ENCODE measurements at places on chromosomes 7 and 10.

GRCh38 chr10:131181456-131181855 lies 130.1 kb downstream of the TCERG1L start:
- DNase-seq: no peak

GRCh38 chr10:132375116-132375794 lies 21.7 kb upstream of the PWWP2B start:
- DNase-seq: no peak

DNA sequence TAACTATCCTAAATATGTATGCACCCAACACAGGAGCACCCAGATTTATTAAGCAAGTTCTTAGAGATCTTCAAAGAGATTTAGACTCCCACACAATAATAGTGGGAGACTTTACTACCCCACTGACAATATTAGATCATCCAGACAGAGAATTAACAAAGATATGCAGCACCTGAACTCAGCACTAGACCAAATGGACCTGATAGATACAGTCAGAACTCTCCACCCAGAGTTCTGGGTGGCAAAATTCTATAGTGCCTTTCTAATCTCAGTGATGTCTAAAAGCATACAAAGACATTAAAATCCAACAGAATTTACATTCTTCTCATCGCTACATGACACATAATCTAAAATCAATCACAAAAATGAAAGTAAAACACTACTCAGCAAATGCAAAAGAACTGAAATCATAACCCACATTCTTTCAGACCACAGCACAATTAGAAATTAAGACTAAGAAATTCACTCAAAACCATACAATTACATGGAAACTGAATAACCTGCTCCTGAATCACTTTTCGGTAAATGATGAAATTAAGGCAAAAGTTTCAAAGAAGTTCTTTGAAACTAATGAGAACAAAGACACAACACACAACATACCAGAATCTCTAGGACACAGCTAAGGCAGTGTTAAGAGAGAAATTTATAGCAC lies 183.2 kb downstream of the AGMO start:
- no peak for DNase-seq

DNA sequence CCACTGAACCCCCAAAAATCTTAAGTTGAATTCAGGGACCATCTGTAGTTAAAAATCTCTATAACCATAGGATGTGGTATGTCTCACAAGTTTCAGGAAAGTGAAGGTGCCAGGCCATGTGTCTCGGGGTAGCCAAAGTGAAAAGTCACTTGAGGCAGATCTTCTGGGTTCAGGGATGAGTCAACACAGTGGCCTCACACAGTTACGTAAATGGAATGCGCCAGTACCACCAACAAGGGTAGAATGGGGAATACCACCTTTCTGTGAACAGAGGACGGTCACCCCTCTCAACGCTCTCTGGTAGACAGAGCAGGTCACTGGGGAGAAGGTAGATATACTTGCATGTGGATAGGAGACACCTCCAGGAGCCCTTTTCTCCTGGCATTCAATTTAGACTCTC lies 71.4 kb downstream of the ELMO1 start:
- DNase-seq: no peak

- peak; percentile 27 for DNase-seq
Observed at GRCh38 chr10:14173706-14174594, 156.8 kb downstream of the FRMD4A start.

DNA sequence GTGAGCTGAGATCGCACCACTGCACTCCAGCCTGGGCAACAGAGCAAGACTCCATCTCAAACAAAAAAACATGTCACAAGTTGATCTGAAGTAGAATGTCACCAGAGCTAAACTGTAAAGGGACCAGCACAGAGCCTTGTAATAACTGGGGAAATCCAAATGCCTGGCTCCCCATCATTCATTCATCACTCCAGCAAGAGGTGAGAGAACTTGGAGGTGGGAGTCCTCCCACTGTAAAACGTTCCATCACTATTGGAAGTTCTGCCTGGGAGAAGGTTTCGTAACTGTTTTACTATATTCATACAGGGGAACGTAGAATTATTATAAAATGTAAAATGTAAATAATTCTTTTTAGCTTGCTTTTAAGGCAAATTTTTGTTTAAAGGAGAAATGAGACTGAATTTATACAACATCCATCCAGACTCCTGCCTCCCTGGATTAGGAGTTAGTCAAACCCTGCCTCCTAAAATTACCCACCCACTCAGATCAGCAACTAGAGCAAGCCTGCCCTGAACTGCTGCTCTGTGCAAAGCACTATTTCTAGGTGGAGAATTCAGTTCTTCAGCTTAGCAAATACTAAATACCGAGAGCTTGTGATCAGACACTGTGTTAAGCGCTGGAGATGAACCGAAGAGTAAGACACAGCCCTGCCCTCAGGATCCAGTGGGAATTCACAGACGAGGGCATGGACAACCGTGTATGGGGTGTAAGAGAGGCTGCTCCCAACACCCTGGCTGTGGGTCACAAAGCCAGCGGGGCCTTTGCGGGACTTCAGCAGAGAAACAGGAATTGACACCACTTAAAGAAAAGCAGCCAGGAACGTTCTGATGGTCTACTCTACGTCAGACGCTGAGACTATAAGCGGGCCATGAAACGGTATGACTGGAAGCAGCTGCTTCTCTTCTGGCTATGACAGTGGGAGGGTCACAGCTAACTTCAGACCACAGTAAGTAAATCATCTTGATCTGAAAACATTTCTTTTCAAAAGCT lies 208.3 kb downstream of the ZMYND11 start:
- DNase-seq: no peak

DNA sequence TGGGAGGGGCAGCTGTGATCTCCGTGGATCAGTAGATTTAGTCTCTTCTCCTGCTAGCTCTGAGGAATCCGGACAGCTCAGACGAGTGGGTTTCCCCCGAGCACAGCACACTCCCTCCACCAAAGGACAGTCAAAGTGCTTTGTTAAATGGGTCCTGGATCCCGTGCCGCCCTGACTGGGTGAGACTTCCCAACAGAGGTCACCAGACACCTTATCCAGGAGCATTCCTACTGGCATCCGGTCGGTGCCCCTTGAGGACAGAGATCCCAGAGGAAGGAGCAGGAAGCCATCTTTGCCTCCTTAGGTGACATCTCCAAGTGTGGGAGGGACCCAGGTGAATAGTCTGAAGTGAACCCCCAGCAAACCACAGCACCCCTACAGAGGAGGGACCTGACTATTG lies 1148.9 kb downstream of the CNTNAP2 start:
- DNase-seq: no peak

GRCh38 chr7:94410413-94411187 lies 15.9 kb downstream of the COL1A2 start:
- DNase-seq: no peak

DNA sequence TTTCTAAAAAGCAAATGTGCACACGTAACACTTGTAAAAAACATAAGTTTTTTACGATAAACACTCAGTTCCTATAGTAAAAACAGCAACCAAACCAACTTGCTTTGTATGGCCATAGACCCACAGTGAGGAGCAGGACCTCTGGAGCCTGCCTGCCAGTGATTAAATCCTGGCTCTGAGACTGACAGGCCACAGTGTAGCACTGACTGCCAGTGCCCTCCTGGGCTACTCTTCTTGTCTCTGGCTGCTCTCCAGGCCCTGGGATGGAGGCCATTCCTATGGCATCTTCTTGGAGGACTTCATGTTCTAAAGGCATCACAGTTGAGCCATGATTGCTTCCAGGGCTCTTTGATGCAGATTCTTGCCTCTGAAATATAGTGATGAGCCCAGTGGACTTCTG lies 22.7 kb upstream of the TMEM254 start:
- DNase-seq: no peak

DNA sequence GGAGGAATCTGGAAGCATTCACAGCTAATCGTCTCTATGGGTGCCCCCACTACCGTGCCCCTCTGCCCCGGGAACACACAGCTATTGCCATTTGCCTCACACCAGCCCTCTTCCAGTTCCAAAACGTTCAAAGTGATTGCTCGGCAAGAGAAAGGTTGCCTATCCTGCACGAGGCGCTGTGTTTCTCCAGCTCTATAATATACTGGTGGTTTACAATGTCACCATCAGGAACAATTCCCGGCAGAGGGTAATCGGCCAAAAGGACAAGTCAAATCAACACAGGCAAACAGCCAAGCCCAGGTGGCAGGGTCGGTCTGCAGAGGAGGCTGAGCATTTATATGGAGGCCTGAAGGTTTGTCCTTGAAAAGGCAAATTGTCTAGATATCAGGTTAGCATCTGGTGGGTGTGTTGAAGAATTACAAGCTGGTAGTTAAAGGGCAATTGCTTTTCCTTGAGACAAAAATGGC lies 29.2 kb upstream of the TNS3 start:
- no peak for DNase-seq

GRCh38 chr7:123120286-123120685 lies 79.5 kb downstream of the SLC13A1 start:
- DNase-seq: no peak

GRCh38 chr10:102421757-102422512 lies 1.3 kb downstream of the FBXL15 start:
- DNase-seq: no peak

DNA sequence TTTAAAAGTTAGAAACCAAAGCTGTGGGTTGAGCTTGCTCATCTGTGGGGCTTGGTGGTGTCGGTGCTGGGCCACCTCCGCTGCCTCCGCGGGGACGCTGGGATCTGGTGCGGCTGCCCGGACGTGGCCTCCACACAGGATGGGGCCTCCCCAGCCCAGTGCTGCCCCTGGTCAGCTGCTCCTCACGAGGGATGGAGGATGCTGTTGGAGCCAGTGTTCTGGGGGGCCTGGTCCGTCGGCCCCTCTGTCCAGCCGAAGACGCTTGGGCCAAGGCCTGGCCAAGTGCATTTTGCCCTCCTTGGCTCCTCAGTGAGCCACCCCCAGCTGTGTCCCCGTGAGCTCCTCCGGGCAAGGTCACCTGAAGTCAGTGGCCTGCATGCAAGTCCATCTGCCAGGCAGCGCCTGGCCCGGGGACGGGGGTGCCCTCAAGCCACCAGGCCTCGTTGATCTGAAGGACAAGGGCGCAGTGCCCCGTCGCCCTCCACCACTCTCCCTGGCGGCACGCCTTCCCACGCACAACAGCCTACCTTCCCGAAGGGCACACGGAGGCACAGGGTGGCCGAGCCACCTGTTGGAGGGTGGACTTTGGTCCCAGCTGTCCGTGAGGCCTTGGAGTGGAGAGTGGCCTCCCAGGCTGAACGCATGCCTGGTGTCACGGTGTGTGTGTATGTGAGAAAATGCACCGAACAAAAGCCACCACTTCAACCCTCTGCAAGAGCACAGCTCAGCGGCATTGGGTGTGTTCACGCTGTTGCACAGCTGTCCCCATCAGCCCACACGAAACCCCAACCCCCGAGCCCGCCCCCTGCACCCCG lies 27.3 kb downstream of the KNDC1 start:
- no peak for DNase-seq

DNA sequence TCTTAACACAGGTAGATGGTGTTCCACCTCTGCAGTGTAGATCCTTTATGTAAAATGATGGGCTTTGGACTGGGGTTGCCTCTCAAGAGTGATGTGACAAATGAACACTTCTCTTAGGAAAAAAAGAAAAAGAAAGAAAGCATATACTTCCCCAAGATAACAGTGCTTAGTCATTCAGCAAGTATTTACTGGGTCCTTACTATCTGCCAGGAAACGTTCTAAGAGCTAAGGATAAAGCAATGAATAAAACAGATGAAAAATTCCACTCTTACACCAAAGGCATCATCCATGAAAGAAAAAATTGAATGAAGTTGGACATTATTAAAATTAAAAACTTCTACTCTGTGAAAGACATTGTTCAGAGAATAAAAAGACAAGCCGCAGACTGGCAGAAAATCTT lies 177.3 kb downstream of the C7orf25 start:
- DNase-seq: no peak

DNA sequence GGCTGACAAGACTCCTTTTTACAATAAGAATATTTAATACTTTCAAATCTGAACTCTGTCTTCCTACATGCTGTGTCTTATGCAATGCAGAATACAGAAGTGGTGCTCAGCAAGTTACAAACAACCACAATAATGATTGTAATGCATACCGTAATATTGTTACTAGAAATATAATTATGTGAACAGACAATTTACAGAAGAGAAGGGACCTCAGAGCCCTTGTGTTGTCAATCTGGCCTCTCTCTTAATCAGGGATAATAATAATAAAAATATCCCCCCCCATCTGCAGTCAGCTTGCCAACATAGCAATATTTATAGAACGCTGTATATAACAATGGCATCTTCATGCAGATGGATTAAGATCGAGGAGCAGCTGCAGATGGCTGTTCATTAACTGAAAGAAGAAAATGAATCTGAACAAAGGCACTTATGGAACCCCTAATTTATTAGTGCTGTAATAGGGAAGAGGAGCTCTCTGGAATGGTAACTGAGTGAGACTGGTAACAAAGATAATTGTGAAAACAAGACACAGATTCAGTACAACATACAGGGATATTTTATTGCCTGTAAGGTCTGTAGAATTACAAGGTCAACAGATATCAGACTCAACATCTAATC lies 106.3 kb downstream of the TMEM26 start:
- no peak for DNase-seq

GRCh38 chr10:132884041-132884440 lies 58.3 kb downstream of the CFAP46 start:
- no peak for DNase-seq

DNA sequence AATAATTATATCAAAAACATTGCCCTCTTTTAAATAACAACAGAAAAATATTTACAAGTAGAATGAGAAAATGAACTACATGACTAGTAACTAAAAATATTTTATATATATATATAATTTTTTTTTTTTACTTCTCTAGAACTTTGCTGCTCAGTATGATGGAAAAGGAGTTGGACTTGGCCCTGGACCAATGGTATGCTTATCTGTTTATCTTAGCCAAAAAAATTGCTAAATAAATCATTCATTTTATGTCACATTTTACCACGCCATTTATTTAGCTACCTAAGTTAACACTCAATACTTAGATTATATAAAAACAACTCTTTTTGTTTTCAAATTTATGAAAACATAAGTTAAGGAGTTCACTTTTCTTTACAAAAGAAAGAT lies 6.7 kb downstream of the COL1A2 start:
- no peak for DNase-seq

DNA sequence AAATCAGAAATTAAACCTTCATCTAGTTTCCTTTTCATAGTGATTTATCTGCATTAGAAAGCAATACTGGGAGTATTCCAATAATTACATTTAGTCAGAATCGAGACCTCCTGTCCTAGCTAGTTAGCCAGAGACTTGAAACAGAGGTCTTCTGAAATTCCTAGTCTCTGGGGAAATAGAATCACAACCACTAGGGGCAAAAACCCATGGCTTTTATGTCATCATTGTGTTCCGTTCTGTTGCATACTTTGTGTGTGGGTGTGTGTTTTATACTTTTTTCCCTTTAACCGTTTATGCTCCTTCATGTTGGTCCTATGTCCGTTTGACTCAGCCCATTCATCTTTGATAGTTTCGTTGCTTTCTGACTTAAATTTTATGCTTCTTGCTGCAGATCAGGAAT lies 79.8 kb downstream of the RALA start:
- DNase-seq: no peak

GRCh38 chr7:117082647-117083046 lies 129.3 kb downstream of the ST7 start:
- DNase-seq: no peak
